OCI-LY7 (cell line): ENCODE measurements at places on chromosomes 4 and X. TPM values are rescaled to one million over a fixed set of nuclear protein-coding genes. Genes with fewer than 3 reads are reported as not detected.

KLHL4 gene
- total RNA-seq: not detected in 2 replicates

GAGE12H gene
- not detected in 2 replicates for total RNA-seq

APBB2 gene
- total RNA-seq: 88.5 and 89.8 TPM in 2 replicates

NWD2 gene
- total RNA-seq: not detected in 2 replicates

FAM50A gene
- 49.0 and 55.1 TPM in 2 replicates for total RNA-seq

IL21 gene
- not detected in 2 replicates for total RNA-seq

ZNF711 gene
- total RNA-seq: 12.3 and 14.6 TPM in 2 replicates

PRDM5 gene
- total RNA-seq: 0.44 and 0.76 TPM in 2 replicates

MAGEA3 gene
- total RNA-seq: not detected in 2 replicates

ETNPPL gene
- not detected in 2 replicates for total RNA-seq

IRAK1 gene
- 119 and 136 TPM in 2 replicates for total RNA-seq

CASP6 gene
- 9.1 and 9.2 TPM in 2 replicates for total RNA-seq

OR13H1 gene
- not detected in 2 replicates for total RNA-seq

IGBP1 gene
- total RNA-seq: 60.5 and 61.7 TPM in 2 replicates

NKX3-2 gene
- total RNA-seq: 0.63 and 0.79 TPM in 2 replicates

BANK1 gene
- not detected in 2 replicates for total RNA-seq

RFC1 gene
- 129 and 135 TPM in 2 replicates for total RNA-seq

SLC25A53 gene
- total RNA-seq: 4.8 and 5.5 TPM in 2 replicates

MGARP gene
- 0.28 TPM in 1 of 2 replicates, not detected in the other for total RNA-seq
